ENCODE measurements at places on chromosomes 6 and 20.

GRCh38 chr6:64084185-64084663, 448.6 kb downstream of the PHF3 start:
- no peak for DNase-seq

DNA sequence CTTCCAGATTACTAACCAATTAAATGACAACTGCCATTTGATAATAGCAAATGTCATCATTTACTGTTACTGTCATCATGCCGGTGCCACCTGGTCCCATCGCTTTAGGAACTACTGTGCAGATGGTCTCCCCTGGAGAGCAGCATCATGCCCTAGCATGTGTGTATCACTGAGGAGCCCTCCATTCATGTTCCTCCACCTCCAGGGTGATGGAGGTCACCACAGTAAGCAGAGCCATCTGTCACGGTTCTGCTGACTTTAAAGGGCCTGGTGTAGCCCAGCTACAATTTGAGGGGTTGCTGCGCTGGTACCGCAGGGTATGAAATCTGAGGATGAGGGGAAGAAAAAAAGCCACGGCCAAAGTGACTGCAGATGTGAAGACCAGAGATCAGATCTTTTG, 118.8 kb upstream of the KCNK16 start:
- DNase-seq, result no peak

- DNase-seq, result no peak
Measured at GRCh38 chr6:119865466-119866350, 516.1 kb upstream of the MAN1A1 start.

DNA sequence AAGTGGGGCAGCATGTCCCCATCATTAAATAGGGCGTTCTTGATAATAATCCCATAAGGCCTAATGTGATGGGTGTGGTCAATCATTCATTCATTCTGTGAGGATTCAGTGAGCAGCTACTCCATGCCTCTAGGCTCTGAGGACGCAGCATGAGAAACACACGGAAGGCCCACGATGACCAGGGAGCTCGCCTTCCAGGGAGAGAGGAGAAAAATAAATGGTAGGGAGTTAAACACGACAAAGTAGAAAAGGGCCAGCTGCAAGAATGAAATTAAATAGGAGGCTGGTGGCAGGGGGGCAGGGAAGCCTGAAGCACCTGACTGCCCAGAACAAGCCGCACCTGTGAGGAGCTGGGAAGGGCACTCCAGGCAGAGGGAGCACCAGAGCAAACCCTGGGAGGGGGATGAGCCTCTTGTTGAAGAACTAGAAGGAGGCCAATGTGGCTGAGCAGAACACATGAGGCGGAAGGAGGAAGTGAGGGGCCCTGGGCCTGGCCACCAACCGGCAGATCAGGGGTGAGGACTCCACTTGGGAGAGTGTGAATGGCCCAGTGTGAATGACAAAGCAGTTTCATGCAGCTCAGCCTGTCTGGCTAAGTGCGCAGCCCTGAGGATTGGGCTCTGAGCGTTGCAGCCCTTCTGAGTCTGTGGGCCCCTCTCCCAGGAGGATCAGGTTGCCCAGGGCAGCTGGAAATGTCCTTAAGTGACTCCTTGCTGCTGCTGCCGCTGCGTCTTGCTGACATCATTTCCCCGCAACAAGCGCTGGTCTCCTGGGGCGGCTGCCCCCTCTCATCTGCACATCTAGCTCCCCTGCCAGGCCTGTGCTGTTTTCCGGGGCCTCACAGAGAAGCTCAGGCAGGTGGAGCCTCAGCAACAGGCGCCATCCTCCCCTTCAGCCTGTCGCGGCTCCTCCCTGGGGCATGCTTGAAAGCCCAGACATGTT, 99.9 kb downstream of the CDH26 start:
- DNase-seq, result peak; percentile 79

DNA sequence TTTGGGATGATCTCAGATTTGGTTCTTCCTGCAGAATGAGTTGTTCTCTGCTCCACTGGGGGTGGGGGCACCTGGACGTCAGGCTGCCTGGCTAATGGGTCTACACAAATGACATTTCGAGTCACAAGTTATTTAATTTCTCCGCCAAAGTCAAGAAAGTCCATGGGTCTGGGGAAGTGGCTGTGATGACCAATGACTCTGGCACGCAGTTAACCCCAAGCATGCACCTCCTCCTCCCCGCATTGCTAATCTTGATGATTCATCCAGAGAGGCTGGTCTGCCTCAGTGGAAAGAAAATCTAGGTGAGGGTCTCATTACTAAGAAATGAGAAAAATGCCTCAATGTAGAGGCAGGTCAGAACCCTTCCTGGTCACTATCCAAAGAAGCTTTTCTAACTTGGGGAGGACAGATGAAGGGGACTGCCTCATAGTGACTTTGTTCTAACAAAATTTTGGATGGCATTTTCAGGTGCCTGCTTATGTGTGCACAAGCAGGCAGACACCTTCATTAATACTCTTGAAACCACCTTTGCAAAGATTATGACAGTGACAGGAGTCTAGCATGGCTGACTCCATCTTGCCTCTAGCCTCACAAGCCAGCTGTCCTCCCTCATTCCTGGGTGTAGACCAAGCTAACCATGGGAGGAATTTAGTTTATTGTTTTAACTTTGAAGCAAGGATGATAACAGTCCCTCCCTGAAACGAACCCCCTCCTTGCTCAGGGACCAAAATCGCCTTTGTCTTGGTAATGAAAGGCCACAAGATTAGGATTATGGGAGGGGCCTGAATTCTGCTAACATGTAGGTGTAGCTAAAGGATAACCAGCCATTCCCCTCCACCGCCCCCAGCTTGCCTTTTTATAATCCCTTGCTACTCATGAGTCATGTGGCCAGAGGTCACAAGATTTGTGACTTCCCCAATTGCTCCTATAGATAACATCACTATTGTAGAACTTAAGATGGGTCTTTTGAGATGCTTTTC, 98.6 kb upstream of the MRPS10 start:
- peak; percentile 99 for DNase-seq

DNA sequence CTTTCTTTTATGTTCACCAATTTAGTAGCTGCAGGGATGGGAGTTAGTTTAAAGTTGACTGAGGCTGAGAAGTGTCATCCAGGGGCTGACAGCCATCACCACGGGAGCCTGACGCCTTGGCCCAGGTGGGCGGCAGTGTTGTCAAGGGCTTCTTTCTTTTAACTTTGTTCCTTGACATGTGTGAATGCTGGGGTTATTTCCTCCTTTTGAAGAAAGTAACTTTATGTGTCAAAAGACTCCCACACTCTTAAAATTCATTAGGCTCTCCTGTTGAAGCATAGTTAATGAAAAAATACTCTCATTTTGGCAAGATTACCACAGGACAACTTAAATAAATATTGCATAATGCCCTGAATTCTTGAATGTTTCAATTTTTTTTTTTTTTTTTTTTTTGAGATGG, 50.0 kb downstream of the SASH1 start:
- DNase-seq, result no peak

DNA sequence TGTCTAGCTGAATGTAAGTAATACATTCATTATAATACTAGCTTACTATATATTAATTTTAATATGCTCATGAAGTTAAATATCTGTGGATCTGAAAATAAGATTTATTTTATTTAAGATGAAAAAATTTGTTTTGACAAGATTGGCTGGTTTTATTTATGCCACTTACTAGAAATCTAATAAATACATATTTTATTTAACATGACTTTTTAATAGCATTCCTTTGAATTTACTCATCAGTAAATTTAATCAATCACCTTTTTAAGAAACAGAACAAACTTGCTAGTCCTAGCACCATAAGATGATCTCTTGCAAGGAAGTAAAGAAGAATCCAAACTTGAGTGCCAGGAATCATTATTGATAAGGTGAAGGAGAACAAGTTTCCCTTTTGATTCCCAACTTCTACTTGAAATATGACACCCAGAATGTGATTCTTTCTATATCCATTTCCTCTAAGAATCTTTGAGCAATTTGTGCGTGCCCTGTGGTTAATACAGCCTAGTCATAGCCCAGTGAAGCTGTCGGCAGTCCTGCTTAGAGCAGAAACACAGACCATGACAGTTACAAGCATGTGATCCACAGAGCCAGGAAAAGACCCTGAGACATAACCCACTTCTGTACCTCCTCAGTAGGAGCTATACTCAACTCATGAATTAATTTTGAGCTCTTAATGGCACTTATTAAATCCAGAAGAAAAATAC, 282.3 kb upstream of the QKI start:
- no peak for DNase-seq

DNA sequence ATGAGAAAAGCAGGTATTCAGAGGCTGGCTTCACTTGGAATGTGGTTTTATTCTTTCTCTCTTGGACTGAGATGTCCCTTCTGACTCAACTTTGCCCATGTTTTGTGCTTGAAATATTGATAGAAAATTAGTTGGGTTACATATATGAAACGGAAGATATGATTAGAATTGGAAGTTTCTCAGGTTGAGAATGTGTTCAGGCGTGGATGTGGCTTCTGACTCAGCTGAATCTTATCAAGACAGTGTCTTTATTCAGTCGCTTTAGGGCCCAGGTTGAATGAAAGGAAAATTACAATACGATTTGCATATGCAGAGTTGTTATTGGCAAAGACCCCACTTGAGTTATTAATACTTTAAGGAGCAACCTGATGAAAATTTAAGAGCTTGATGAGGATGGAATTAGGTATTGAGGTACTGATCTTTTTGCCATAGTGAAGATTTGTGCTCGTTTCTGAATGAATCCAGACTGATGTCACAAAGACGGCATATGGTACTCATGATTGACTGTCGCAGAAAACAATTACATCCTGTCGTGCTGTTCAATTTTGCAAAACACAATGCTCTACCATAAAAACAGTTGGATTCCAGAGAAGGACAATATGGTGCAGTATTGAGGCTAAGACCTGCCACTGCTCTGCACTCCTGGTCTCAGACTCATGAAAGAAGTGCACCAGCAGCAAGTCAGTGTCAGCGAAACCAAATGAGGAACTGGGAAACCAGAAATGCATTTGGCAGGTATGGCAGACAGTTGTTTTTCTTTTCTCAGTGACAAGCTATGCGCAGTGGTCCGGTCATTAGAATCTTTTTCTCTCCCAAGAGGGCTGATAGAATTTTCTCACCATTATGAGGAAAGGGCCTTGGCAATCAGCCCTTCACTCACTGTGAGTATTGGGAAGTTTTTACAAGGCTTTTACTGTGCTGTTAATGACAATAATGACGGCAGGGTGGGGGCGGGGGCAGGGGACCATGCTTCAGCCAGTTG, 158.3 kb downstream of the DOK5 start:
- no peak for DNase-seq

DNA sequence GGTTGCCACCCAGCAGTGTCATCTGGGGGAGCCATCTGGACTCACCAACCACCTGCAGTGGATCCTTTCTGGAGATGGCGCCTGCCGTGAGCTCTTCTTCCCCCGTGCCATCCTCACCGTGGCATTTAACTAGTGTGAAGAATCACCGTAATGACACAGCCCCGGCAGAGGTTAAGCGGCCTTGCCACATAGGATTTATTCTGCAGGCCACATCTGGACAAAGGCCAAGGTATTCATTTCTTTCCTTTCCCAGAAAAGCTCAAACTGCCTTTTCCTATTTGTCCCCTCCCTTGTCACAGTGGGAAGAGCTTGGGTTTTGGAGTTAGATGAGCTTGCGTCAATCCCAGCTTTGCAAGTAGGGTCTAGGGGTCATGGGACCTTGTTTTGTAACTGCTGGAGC, 88.4 kb downstream of the PXDC1 start:
- DNase-seq, result no peak

GRCh38 chr6:105892577-105893262, 193.4 kb upstream of the PRDM1 start:
- DNase-seq, result no peak

- peak; percentile 18 for DNase-seq
Measured at GRCh38 chr6:158374020-158374419, 61.8 kb downstream of the TULP4 start.

GRCh38 chr6:87905101-87905641, 142.5 kb upstream of the SPACA1 start:
- no peak for DNase-seq

- DNase-seq, result no peak
Measured at GRCh38 chr6:92827104-92827503, 592.3 kb downstream of the EPHA7 start.

DNA sequence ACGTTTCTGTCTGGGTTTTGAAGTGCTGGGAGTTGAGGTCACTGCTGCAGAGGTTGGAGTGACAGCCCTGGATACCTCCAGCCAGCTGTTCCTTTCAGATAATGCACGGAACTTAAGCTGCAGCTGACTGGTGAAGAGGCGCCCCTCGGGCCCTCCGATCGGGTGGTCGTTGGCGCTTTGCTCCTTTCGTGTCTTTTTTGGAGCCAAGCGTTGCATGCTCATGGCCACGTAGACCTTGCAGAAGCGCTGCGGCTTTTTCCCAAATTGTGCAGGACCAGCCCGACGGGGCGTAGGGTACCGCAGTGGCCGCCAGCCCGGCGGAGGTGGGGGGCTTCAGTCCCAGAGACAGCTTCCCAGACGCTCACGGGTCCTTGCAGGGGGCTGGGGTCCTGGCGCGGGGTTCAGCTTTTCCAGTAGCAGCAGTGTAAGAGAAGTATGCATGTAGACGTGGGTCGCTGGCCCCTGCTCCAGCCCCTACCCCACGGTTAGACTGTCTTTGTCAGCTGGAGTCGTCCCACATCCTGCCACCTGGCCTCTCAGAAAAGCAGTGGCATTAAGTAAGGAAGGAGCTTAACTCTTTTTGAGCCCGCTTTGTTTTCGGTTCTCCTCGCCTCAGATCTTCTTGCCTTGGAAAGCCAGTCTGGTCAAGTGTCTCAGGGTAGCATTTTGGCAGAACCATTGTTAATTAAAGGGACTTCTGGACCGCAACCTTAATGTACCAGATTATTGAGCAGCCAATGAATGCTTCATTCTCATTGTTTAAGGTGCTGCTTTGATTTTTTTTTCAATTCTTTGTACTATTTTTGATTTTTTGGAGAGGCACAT, 838 bp downstream of the TNFAIP3 start:
- DNase-seq, result peak; percentile 37

GRCh38 chr6:163915131-163915530, 500.6 kb downstream of the QKI start:
- DNase-seq, result no peak

DNA sequence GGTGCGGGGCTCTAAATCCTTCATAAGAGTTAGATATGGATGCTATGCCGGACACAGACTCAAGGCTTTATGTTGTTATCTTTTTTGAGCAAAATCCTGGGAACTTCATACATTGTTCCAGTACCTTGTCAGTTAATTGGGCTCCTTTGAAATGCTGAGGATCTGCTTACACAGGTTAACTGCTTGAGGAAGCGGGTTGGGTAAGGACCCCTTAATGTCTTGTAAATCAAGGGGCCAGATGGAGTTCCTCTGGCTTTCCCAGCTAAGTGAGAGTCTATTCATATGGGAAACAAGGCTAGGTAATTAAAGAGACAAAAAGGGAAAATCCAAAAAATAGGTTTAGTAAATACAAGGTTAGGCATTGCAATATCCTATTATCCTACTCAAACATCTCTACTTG, 141.5 kb downstream of the OR2B2 start:
- DNase-seq, result no peak
